MCF 10A (cell line): ENCODE measurements at places on chromosomes 1 and 21. TPM values are rescaled to one million over a fixed set of nuclear protein-coding genes. Genes with fewer than 3 reads are reported as not detected.

TFF2 gene
- not detected in 2 replicates for total RNA-seq

- peaks cover 14% of the 10 kb centered on the region for H3K36me3 ChIP-seq
- peak; percentile 99 for DNase-seq
- peak overlapping the region; percentile 98 for H3K27ac ChIP-seq
- H3K27me3 ChIP-seq: peaks cover 25% of the 10 kb centered on the region
- peaks cover 23% of the 10 kb centered on the region for H3K4me1 ChIP-seq
Observed at GRCh38 chr1:247210376-247211117, 38.7 kb upstream of the ZNF124 start.

DNA sequence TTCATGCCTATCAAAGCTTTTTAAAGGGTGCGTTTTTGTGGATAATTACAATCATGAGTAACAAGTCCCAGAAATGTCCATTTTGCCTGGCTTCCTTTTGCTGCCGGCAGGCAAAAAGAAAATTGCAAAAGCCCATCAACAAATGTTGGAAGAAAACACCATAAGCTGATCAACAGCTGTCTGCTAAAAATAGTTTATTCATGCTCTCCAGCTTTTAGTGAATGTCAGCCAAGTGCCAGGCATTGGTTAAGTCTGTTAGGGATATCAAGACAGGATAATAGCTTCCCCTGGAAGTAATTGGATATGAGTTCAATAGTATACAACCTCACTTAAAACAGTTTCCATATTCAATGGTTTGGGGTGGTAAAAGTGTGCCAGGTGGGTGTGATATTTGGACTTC, 13.6 kb upstream of the AGMAT start:
- H3K27ac ChIP-seq: no peak overlapping the region
- peaks cover 17% of the 10 kb centered on the region for H3K27me3 ChIP-seq
- H3K4me3 ChIP-seq: no peak overlapping the region
- H3K4me1 ChIP-seq: no peaks in the 10 kb centered on the region

GSTM1 gene
- not detected in 2 replicates for total RNA-seq
